ENCODE measurements at places on chromosomes 6 and 20.

- no peak for DNase-seq
These were observed 97.4 kb upstream of the SOX4 start for GRCh38 chr6:21496196-21496595.

- no peak for DNase-seq
These were observed 586 bp upstream of the LST1 start for GRCh38 chr6:31585491-31585890.

- DNase-seq, result no peak
These were observed at the start of gene SYNDIG1 for GRCh38 chr20:24469116-24469893. TSS of gene SYNDIG1 (plus strand) at chr20:24469629. CDS start at chr20:24543098, 73,469 bp downstream.

DNA sequence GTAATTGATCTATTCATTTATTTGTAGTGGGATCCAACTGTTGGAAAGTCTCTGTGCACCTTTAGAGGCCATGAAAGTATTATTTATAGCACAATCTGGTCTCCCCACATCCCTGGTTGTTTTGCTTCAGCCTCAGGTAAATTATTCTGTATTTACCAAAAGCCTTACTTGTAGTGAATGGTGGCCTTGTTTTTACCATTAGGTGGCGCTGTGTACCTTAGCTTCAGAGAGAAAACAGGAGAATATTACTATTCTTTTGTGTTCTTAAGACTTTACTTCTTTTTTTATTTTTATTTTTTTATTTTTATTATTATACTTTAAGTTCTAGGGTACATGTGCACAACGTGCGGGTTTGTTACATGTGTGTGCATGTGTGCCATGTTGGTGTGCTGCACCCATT lies 23.7 kb downstream of the PEX7 start:
- DNase-seq, result no peak

DNA sequence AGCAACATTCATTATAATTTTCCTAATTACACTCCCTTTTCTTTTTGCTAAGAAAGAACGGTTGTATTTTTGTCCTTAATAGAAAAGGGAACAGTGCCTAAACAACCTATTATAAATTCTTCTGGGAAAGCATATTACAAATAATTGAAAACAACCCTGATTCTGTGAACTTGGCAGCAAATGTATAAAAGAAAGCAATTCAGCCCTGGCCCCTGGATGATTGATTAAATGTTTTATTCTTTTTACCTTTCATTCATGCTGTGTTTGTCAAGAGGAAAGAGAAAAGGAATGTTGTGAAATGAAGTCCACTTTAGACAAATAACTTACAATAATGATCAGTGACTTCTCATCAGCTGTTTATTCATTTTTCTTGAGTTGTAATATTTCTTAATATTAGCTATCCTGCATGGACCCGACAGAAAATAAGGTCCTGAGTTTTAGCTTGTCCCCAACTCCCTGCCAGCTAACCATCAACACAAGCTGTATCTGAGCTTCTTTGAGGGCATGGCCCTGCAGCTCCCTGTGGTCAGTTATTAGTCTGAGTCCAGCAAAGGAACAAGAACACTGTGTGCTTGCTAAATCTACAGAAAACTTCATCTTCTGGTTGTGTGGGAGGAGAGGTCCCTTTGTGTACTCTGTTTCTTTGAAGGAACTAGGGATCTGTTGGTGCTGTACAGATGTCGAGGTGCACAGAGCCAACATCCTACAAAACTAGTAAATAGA lies 248.2 kb downstream of the LAMA2 start:
- no peak for DNase-seq

DNA sequence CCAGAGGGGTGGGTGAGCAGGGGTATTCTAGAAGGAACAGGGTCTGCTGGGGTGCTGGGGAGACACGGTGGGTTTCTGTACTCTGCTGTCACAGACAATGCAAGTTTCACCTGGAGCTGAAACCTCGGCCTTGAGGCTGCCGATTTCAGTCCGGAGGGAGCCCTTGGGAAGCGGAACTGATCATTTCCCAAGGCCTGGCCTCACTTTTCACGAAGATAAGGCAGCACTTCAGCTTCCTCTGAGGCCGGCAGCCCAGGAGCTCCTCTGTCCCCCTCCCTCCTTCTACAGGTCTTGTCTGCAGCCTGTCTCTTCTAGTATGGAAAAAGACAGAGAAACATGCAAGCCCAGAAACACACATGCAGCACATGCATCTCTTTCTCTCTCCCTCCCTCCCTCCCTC lies 242.1 kb downstream of the CDC5L start:
- no peak for DNase-seq

All from activated gamma-delta T cell (primary cell).